Muscle of leg (tissue), 16 donors: ENCODE measurements at places on chromosomes 7 and 10.

DNA sequence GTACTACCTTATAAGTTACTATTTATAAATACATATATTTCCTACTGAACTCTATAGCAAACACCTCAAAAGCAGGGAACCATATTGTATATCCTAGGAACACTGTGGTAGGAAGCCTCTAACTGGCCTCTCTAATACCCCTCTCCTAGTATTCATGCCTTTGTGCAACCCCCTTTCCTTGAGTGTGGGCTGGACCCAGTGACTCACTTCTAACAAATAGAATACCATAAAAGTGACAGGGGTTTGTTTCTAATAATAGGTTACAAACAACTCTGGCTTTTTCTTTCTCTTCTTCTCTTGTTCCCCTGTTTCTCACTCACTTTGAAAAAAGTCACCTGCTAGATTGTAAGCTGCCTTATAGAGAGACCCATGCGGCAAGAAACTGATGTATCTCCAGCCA, 51.6 kb upstream of the MACC1 start:
- no peak for DNase-seq

- no peak for DNase-seq
Measured at GRCh38 chr7:127317447-127317961, 64.8 kb upstream of the GRM8 start.

GRCh38 chr10:96266118-96266770, 5.1 kb downstream of the BLNK start:
- no peak for DNase-seq

DNA sequence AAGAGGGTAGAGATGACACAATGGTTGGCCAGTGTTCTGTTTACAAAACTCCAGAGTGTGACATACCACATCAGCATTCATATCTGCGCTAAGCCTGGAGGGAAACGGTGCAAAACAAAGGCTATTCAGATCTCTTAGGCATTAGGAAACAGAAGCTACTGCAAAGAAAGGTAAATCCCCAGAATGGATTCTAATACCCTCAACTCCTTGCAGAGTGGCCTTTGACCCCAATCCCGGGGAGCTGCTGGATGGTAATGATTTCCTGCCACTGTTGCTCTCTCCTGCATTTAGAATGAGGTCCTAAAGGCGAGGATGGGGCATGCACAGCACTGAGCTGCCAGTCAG, 65.2 kb downstream of the AOAH start:
- peak; percentile 39 for DNase-seq

DNA sequence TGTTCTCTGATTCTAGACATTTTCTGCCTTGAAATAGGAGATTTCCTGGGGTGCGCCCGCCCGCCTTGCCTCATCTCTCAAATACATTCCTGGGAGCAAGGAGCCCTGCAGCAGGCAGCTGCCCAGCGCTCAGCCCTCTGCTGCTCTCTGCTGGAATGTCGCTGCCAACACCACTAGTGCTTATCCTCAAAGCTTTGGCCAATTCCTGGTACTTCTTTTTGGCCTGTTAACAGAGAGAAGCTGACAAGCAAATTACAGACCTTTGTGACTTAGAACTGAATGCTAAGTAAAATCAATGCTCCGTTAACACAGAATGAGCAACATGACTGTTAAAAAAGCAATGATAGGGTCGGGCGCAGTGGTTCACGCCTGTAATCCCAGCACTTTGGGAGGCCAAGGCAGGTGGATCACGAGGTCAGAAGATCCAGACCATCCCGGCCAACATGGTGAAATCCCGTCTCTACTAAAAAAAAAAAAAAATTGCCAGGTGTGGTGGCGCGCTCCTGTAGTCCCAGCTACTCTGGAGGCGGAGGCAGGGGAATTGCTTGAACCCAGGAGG, 41.9 kb upstream of the SYPL1 start:
- DNase-seq: peak; percentile 83

DNA sequence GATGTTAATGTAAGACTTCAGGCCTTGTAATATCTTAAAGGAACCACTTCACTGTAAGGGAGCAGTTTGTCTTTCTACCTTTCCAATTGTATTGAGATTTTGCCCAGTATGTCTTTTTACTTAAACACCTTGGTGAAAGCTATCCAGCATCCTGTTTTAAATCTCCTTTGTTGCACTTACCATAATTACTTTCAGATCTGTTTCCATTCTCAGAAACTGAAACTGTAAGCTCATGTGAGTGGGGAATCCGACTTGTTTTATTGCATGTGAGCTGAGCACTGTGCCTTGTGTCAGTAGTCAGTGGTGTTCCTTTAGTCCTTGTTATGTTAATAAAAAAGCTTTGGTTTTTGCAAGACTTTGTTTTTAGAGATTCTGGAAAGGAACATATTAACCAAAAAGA, 42.2 kb downstream of the BMPR1A start:
- peak; percentile 87 for DNase-seq

GRCh38 chr10:68647672-68648341, 73.2 kb upstream of the CCAR1 start:
- no peak for DNase-seq

- no peak for DNase-seq
Measured at GRCh38 chr7:65798111-65799075, 74.5 kb upstream of the VKORC1L1 start.

DNA sequence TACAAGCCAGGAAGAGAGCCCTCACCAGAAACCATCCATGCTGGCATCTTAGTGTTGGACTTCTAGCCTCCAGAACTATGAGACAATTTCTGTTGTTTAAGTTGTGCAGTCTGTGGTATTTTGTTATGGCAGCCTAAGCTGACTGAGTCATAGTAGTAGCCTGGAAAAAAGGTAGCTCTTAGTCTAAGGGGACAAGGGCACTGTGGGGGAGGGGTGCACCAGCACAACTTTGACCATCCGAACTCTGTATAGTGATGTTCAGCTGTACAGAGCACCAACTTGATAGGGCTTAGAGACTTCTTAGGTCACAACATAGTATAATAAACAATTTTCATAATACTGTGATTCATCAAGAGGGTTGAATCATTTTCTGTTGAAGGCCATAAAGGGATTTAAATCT, 14.3 kb downstream of the EIF4EBP2 start:
- DNase-seq: no peak

- no peak for DNase-seq
Measured at GRCh38 chr7:14734839-14735321, 167.7 kb downstream of the DGKB start.

DNA sequence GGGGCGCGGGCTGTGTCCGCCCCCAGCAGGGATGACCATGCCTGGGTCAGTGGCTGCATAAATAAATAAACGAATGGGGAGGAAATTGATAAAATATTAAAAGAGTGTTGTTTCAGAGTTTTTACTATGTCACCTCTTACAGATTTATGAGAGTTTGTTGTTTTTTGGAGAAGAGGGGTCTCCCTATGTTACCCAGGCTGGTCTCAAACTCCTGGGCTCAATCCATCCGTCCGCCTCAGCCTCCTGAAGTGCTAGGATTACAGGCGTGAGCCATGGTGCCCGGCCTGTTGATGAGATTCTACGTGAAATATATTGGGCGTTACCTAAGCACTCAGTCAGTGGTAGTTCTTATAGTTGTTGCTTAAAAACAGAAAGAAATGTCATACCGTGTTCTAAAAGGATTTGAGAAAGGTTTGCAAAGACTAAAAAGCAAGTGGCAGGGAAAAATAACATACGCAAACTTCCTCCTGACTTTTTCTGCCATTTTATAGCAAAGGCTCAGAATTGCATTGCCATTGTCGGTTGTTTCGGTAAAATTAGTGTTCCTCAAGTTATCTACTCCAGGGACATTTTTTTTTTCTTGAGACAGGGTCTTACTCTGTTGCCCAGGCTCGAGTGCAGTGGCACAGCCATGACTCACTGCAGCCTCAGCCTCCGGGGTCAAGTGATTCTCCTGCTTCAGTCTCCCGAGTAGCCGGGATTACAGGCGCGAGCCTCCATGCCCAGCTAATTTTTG, 39.5 kb upstream of the FOXK1 start:
- no peak for DNase-seq

GRCh38 chr10:61016630-61017029, 72.6 kb upstream of the RHOBTB1 start:
- DNase-seq: no peak

- no peak for DNase-seq
Measured at GRCh38 chr10:33800986-33801385, 466.5 kb upstream of the NRP1 start.

DNA sequence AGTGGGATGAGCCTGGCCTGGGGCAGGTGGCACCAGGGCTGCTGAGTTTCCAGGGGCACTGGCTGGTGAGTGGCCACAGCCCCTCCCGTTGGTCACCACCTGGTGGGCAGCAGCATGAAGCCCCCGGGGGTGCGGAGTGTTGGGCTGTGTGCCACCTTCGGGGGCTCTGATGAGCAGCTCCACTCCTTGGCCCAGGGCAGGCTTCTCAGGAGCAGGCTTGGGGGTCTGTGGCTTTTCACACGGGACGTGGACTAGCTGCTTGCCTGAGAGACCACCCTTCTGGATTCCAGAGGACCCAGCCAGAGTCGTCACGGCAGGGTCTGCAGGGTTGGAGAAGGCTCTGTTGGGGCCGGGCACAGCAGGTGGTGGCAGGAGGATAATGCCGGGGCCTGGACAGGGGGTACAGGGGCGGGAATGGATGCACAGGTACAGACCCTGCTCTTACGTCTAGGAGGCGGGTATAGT, 193.1 kb downstream of the ADARB2 start:
- DNase-seq: no peak

DNA sequence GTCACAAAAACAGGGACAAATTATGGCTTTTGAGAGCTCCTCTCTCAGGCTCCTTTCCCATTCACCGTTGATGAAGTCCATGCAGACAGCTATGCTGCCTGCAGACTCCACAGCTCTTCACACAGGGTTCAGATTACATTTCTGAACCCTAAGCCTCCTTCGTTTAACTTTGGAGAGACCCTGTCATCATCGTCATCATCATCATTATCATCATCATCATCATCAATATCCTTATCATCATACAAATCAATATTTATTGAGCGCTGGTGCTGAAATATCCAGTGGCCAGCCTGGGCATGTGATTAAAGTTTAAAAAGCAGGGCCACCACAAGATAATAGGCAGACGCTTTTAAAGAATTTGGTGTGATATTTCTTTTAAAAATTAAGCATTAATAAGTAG, 66.6 kb downstream of the FRMPD2 start:
- no peak for DNase-seq

GRCh38 chr10:84613336-84614021, 285.1 kb downstream of the CCSER2 start:
- peak; percentile 36 for DNase-seq

- DNase-seq: no peak
Measured at GRCh38 chr7:1557771-1558170, 1.8 kb upstream of the TMEM184A start.

GRCh38 chr10:92124020-92124419, 166.9 kb downstream of the CPEB3 start:
- peak; percentile 35 for DNase-seq

GRCh38 chr7:34886856-34887255, 150.4 kb downstream of the DPY19L1 start:
- no peak for DNase-seq

GRCh38 chr10:93754761-93755160, 3.0 kb upstream of the LGI1 start:
- no peak for DNase-seq

DNA sequence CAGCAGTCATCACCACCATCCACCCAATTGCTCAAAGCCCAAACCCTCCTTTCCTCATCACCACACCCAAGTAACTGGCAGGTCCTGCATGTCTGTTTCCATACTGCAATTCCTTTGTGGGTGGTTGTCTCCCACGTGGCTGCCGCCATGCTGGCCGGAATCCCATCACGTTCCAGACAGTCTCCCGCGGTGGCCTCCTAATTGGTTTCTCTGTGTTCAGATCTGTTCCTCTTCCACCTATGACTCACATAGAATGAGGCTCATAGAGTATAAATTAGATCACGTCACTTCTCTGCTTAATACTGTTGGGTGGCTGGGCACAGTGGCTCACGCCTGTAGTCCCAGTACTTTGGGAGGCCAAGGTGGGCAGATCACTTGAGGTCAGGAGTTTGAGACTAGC, 813.0 kb downstream of the TYW1 start:
- no peak for DNase-seq

DNA sequence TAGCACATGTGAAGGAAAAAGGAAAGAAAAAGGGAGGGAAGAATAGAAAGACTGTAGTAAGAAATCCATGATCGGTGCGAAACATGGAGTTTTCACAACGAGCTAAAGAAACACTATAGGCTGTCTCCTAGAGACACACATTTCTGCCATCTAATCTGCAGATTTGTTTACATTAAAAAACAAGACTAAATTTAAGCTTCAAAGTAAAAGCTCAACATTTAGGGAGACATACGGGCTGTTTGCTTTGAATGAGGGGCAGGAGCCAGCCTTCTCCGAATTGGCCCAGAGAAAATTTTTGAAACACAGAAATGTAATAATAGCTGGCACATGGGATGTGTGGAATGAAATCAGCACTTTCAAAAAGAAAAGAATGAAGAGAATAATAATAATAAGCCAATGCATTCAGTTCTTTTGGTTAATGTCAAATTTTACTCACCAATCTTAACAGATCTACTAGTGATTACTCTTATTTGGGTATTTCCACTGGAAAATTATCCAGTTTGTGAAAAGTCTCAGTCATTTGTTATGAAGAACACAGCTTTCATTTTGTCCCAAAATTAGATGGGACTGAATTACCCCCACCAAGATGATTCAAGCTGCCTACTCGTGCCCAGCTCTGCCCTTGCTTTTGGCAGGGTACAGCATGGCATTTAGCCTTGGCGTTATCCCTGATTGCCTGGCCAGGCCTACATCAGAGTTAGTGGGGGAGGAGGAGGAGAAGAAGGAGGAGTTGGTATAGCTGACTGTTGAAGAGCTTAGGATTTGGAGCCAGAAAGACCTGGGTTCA, 47.1 kb downstream of the MTURN start:
- no peak for DNase-seq

DNA sequence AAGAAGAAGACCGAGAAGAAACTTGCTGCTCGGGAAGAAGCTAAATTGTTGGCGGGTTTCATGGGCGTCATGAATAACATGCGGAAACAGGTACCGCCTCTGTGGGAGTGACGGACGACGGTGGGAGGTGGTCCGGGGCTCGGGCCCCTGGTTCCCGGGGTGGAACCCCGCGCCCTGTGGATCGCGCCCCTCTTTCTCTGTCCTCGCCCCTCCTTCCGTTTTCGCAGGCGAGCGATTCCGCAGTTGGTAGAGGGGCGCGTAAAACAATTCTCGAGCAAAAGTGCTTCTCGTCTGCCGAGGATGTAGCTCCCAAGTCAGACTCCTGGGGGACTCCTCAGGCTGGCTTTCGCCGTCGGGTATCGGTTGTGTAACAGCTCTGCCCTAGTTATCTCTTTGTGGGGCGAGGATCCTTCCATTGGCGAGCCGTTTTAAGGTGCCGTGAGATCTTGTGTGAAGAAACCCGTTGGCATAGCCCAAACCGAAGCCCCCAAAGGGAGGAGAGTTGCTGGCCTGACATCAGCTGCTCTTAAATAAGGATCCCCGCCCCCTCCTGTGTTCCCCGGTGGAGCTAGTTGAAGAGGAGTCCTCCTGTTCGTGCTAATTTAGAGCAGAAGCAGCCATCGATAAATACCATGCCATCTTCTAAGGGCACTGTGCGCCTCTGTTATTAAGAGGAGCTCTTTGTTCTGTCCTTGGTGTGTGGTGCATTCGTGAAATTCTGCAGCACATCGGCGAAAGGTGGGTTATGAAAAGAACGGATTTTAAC, 655 bp downstream of the KLHL7 start:
- peak; percentile 78 for DNase-seq
